ENCODE measurements at places on chromosomes 5 and 9.

DNA sequence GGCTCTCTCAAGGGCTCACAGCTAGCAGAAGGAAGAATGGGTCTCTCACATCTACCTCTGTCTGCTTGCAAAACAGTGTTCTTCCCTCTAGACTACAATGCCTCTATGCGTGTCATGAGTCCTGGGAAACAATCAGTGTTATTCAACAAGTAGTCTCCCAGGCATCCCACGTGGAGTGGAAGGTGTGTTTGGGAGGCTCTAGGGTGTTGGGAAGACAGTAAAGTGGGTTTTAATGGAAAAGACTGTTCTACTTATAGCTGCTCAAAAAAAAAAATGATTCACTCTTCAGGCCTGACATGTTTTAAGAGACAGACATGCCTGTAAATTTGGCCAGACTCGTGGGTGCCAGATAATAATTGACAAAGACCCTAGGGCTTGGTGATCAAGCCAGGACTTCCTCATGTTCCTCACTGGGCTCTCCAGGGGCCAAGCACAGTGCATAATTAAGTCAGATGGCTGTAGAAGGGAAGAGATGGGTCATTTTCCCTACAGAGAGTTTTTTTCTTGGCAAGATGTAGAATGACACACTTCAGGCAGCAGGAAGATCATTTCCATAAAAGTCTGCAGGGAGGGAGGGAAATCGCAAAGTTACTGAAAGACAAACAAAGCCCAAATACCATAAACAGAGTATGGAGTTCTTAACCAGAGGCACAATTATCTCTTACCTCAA is 246.4 kb downstream of the ACTL7B start:
- no peak for DNase-seq

GRCh38 chr9:131346559-131346958 is 47.3 kb upstream of the PRRC2B start:
- DNase-seq, result no peak

GRCh38 chr9:75108571-75108970 is 20.3 kb downstream of the OSTF1 start:
- no peak for DNase-seq

DNA sequence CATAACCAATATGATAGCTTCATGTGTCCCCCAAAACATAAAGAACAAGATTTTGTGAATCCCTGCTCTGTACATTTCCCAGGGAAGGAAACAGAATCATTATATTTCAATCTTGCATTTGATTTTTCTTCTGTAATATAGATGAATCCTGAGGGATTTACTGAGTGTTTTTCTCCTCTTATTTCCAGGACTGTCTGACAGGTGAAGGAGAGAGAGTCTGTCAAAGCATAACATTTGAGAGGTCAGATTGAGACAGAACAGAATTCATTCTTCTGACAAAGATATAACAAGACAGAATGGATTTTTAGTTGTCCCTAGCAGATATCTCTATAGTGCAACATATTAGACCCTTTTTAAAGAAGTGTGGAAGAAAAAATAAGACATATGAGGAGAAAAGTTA is 354.5 kb upstream of the IZUMO3 start:
- DNase-seq, result no peak

DNA sequence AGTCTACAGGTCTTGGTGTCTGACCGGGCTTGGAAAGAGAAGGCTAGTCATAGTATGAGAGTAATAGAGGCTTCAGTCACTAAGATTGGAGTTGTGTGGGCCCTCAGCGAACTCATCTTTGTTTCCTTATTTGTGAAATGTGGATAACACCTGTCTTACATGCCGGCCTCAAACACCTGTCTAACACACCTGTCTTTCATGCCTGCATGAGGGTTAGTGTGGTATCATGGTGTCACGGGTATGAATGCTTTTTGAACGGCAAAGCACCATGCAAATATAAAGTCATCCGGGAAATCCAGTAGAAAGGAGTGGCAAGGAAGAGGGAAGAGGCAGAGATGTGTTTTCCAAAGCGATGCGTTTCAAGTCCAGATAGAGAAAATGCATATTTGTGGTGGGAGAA is 25.5 kb downstream of the GRAMD2B start:
- no peak for DNase-seq

DNA sequence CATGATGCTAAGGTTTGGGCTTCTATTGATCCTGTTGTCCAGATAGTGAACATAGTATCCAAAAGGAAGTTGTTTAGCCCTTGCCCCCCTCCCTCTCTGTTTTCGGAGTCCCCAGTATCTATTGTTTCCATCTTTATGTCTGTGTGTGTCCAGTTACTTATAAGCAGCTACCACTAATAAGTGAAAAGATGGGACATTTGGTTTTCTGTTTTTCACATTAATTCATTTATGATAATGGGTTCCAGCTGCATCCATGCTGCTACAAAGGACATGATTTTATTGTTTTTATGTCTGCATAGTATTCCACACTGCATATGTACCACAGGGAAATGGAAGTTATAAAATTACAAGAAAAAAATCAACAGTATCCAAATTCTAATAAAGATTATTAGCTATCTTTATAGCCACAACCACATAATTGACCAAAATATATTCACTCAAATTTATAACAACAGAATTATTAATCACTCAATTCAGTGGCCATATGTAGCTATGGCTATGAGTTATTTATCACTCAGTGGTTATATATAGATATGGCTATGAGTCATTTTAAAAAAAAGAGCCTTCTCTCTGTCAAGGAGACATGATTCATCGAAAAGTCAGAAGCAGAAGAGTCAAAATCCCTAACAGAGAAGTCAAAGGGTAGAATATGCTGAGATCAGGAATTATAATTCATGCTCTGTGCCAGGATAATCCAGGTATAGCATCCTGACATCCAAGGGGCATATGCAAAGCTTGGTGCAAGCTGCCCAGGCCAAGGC is 367.5 kb downstream of the DEPDC1B start:
- no peak for DNase-seq

- DNase-seq, result no peak
Measured at GRCh38 chr9:5825223-5825622, 7.7 kb downstream of the ERMP1 start.

- DNase-seq, result no peak
Measured at GRCh38 chr5:17132444-17133083, 84.9 kb upstream of the BASP1 start.

GRCh38 chr5:42020788-42021530 is 95.9 kb downstream of the FBXO4 start:
- DNase-seq, result no peak

DNA sequence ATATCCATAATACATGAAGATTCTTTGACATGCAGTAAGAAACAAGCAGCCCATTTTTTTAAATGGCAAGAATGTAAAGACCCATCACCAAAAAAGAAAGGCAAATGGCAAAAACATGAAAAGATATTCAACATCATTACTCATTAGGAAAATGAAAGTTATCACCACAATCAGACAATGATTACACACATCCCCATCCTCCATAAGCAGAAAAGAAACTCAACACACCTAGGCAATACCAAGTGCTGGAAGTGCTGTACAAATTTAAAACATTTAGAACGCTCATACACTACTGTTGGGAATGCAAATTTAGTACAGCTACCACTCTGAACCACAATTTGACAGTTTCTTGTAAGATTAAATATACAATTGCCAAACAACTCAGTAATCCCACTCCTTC is 466.7 kb downstream of the ACTL7B start:
- DNase-seq, result no peak

DNA sequence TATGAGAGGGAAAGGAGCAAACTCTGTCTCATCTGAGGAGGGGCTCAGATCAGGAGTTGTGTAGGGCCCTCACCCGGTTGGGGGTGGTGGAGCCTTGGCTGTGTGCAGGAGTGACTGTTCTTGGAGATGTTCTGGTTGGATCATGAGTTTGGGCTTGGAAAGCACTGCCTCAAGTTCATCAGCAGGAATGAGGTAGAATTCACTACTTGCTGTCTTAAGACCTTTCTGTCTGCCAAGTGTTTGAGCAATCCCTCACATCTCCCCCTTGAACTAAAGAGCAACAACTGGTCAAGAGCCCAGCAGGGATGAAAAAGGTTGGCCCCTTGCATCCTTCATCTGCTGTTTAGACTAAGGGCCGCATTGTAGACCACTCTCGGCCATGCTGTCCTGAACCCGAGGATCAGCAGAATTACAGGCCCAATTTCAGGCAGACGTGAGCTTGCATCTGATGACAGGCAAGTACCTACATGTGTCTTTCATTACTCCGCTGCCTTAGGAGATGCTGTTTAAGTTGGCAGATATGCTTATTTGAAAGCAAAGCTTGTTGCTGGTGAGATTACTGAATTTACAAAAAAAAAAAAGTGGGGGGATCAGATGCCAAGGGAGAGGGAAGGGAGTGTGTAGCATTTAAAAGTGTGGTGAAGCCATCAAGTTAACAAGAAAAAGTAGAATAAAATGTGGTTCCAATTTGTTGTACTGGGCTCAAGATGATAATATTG is 36.4 kb downstream of the PIK3R1 start:
- DNase-seq, result no peak

- no peak for DNase-seq
Measured at GRCh38 chr9:6214434-6214833, 1.2 kb upstream of the IL33 start.

DNA sequence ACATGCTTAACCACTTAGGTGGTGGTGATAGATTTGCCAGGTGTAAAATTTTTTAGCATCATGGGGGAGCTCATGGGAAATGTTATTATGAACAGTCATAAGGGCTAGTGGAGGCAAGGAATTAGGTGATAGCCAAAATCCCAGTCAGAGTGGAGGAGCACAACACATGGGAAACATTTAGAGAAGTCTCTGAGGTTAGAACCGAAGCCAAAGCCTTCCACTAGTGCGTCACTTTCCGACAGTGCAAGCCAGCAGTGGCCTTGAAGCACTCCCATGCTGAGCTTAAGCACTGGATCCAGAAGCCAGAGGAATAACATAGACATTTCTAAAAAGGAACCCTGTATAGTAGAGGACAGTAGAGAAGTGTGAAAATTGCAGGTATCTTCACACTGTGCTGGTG is 101.5 kb upstream of the SNX2 start:
- DNase-seq, result no peak

DNA sequence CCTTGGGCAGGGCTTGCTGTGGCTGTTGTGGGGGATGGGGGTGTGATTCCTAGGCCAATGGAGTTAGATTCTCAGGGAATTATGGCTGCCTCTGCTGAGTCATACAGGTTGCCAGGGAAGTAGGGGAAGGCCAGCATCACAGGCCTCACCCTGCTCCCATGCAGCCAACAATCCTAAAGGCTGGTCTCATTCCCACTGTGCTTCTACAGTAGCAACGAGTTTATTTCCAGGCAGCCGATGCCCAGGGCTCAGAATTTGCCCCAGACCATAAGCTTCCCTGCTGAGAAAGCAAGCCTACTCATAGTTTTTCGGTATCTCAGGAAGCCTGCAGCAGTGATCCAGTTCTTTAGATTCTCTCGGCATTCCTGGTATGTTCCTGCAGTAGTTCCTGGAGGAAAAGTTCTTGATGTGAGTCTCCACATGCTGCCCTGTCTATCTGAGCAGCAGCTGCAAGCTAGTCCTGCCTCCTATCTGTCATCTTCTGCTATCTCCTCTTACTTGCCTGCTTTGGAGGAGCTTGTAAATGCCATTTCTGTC is 59.3 kb upstream of the SELENOP start:
- no peak for DNase-seq

DNA sequence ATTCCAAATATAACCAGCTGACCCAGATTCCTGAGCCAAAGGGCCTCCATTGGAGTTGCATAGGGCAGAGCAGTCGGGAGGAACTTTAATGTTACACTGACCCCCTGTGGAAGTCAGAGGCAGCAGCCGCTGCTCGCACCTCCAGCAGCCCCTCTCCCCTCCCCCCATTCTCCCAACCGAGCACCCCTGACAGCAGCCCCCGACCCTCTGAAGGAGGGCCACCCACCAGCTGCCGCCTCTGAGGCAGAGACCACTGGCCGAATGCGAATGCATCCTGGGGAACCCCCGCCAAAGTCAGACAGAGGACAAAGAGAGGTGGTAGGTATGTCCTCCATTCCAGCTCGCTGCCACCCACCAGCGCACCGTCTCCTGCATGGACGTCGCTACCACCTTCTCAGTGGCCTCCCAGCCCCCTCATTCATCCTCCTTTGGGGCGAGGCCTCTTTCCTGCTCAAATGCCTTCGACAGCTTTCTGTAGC is 231.0 kb downstream of the CDK5RAP2 start:
- DNase-seq, result no peak

DNA sequence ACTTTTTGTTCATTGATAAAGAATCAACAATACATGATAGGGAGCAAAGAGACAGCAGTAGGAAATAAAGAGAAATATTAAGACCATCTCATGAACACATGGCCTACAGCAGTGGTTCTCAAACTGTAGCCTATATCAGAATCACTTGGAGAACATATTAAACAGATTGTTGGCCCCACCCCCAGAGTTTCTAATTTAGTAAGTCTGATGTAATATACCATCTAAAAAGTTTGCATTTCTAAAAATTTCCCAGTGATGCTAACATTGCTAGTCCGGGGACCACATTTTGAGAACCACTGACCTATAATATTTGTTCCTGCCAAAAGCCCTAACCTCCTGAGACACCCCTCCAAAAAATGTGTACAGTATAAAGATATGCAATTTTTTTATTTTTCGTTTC is 306.2 kb upstream of the NREP start:
- DNase-seq, result no peak

- DNase-seq, result peak; percentile 23
Measured at GRCh38 chr5:170393235-170393634, 4.1 kb upstream of the KCNMB1 start.

- DNase-seq, result no peak
Measured at GRCh38 chr5:172640139-172640538, 924 bp upstream of the NEURL1B start.

DNA sequence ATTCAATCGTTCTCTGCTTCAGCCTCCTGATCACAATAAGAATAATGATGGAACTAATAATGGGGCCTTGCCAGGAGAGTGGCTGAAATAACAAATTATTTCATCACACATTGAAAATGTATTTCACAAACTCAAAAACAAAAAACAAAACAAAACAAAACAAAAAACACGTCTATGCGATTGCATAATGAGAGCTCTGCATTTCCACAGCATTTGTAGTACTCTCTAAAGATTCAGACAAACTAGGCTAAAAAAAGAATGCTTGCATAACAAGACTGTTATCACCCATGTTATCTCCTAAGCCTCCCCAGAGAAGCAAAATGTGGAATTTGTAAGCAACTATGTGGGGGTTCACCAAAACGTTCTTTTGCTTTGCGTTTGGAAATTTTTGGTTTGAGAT is 48.1 kb downstream of the PRELID2 start:
- no peak for DNase-seq

- no peak for DNase-seq
Measured at GRCh38 chr5:122259995-122260394, 52.0 kb upstream of the SNCAIP start.

- DNase-seq, result no peak
Measured at GRCh38 chr5:10140195-10140973, 109.3 kb downstream of the ATPSCKMT start.

- no peak for DNase-seq
Measured at GRCh38 chr9:93321220-93321610, 130.3 kb upstream of the FAM120A start.

Measured in activated T-cell treated with anti-CD3 and anti-CD28 coated beads for 24 hours (primary cell).